ENCODE measurements at places on chromosomes 3 and 15.

DNA sequence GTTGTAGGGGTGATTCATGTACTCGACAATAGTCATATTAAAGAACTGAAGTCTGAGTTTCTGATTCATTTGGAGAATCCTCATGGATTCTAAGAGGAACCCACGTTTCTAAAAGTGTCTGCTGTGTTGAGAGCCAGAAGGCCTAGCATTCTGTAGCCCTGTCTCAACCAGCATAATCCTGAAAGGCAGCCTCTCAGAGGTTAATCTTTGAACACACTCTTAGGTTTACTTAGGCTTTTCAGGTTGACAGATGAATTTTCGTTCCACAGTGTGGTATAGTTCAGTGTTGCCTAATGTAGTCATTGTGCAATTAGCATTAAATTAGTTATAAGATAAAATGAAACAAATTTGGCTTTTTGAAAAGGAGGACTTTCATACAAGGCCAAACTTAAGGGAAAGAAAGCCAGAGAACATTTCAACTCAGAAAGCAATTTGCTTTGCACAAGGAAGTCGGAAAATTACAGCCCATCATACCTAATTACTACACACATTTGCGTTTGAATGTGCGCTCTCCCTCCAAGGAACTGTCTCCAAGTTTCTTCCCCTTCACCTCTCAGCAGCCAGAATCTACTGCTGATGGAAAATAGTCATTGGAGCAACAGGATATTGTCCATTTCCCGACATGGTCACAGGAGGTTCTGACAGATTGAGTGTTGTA, 42.0 kb downstream of the AGBL1 start:
- DNase-seq, result no peak

DNA sequence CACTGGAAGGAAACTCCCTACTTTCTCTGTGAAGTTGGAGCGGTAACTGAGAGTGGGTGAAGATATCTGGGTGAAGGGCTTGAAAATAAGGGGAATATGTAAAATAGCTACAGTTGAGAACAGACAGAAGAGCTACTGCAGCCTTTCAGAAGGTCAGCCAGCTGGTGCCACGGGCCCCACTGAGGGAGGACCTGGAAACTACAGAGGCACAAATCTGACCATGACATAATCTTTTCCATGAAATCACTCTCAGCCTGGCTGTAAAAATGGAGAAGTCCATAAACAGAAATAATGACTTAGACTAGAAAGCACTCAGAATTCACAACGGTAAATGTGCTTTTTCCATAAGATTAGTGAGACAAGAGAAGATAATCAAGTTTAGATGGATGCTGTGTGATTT, 46.4 kb downstream of the ST3GAL6 start:
- no peak for DNase-seq

- no peak for DNase-seq
These were observed 115.8 kb upstream of the FLNB start for GRCh38 chr3:57892423-57892822.

DNA sequence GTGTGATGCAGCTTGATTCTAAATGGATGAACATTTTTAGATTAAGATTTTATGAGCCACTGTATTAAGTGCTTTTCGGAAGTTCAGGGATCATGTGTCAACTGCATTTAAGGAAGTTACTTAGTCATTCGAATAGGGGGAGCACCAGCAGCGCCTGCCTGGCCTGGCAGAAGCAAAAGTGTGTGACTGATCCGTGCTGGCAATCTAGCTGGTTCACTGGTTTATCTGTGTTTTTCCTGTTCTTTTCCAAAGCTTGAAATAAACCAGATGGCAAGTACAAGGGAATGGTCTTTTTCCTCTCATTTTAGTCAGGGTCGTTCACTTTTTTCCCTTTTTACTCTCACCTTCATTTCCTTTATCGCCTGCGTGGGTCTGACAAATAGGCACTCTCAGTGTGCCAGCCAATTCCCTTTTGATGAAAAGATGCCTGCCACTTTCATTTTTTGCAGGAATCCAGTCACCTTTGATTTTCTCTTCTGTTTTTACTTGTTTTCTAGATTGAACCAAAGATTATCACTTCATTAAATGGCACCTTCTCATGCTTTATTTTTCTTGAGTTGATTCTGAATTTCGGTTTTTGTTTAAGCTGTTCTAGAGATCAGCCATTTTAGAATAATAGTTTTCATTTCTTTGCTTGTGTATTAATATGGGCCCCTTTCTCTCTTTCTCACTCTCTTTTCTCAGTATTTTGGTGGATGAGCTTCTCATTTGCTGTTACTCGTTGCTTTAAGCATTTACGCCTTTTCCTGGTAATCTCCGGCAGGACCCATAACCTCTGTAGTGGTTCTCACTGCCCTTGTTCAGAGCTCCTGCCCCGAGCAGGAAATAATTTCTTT, 2.8 kb downstream of the ABHD2 start:
- peak; percentile 81 for DNase-seq

DNA sequence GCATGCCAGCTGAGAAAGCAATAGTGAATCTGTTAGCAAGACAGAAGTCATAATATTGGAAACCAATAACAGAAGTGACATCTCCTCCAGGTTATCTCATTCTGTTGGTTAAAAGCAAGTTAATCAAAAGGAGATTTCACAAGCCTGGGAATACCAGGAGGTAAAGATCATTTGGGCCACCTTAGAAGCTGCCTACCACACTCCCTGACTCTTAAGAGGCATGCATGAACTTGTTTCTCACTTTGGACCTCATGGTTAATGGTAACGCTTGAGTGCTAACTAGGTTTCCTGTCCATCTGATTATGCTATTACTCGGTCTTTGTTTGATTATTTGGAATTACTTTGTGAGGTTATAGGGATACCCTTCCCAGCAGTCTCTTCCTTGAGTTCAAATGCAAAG, 650.8 kb upstream of the SGO1 start:
- no peak for DNase-seq

GRCh38 chr3:95705786-95706418, 1108.5 kb upstream of the EPHA6 start:
- no peak for DNase-seq

DNA sequence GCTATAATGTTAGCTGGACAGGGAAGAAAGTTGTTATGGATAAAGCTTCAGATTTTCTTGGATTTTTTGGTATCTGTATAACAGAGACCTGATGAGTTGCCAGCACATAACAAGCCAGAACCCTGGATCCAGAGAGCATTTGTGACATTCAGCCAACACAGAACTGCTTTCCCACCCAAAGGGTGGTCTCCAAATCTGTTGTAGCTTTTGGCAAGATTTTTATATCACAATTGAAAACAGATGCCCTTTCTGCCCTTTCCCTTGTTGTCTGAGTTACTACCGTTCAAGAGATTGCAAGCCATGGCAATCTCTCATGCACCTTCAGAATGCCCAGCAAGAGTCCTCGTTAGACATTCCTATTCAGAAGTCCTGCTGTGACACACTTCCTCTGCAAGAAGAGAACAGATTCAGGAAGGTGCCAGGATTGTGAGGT, 107.6 kb upstream of the FGF7 start:
- no peak for DNase-seq

DNA sequence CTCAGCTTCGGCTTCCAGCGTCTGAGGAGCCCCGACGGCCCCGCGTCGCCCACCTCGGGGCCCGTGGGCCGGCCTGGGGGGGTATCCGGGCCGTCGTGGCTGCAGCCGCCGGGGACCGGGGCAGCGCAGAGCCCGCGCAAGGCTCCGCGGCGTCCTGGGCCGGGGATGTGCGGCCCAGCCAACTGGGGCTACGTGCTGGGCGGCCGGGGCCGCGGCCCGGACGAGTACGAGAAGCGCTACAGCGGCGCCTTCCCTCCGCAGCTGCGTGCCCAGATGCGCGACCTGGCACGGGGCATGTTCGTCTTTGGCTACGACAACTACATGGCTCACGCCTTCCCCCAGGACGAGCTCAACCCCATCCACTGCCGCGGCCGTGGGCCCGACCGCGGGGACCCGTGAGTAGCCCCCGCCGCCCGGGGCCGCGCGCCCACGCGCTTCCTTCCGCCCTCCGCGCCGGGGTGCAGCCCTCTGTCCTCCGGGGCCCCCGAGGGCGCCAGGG, 462 bp downstream of the EDEM1 start:
- DNase-seq, result peak; percentile 67

DNA sequence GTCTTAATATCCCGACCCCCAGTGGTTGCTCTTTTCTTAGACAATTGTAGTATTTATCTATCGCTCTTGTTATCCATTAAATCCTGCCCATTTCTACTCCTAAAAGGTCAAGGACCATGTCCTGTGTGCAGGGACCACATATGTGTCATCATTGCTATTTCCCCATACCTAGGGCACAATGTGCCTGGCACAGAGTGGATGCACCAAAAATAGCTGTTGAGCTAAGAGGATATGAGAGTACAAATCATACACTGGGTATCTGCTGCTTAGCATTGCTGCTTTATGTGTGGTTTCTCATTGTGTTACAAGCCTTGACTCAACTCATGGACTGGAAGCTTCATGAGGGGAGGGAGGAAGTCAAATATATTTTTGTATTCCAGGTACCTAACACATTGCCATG, 3.4 kb upstream of the MITF start:
- DNase-seq, result no peak

GRCh38 chr3:14477311-14477935, 62.7 kb downstream of the GRIP2 start:
- no peak for DNase-seq

- no peak for DNase-seq
These were observed 15.8 kb downstream of the ABHD17C start for GRCh38 chr15:80710635-80711554.

DNA sequence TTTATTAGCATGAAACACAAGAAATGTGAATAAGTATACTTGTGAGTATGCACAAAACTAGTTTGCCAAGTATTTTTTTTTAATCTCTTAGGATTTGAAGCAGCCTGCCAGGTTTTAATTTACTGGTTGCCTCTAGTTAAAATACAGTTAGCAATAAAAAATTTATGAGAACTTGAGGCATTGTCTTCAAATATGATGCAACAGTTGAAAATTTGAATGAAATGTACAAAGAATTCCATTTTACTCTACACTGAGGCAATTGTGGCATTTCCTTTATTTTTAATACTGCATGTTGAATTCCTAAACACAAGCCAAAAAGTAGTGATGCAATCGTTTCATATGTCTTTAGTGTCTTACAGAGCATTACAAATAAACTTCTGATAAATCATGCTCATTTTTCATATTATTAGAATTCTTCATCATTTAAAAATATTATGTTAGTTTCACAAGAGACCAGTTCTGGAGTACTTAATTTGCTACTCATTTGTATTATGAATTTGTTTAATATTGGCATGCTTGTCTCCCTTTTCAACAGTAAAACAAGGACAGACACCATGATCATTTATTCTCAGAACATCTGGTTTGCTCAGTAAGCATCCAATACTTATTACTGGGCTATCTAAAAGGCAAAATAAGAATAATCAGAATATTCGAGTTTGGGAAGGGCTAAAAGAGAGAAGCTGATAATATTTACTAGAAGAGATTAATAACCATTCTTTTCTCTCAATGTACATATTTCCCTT, 124.8 kb upstream of the PTX3 start:
- peak; percentile 92 for DNase-seq

GRCh38 chr15:97960364-97961066, at the start of gene ARRDC4:
Gene ARRDC4, plus strand, starts transcription at chr15:97960703. Its CDS starts 159 bp downstream, at chr15:97960862.
- DNase-seq, result peak; percentile 100

DNA sequence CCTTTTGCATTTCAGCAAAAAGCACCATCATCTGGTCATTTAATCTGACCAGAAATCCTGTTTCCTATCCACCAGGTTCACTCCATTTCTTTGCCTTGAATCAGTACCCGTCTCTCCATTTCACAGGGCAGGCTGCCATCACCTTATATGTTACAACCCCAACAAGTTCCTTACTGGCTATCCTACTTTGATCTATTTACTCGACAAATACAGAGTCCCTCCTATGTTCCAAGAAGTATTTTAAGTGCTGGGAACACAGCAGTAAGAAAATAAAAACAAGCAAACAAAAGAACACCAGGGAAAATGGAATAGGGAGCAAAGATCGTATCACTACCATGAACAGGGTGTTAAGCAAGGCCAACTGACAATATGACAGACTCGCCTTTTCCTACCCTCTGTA, 295.2 kb upstream of the WNT5A start:
- DNase-seq, result no peak

DNA sequence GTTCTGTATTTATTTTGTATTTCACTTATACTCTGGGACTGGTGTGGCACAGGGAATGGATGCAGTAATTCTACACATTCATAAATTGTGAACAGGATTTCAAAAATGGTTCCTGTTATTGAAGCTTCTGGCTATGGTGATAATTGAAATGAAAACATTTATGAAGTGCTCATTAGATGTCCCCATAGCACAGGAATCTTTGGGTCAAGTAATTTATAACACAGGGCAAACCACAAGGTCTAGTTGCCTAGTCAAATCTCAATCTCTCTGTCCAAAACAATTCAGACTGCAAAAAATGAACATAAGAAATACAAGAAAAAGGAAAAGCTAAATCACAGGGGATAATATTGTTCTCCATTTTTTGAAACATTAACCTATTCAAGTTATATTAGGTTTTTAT, 117.5 kb upstream of the PTPRG start:
- DNase-seq, result no peak

DNA sequence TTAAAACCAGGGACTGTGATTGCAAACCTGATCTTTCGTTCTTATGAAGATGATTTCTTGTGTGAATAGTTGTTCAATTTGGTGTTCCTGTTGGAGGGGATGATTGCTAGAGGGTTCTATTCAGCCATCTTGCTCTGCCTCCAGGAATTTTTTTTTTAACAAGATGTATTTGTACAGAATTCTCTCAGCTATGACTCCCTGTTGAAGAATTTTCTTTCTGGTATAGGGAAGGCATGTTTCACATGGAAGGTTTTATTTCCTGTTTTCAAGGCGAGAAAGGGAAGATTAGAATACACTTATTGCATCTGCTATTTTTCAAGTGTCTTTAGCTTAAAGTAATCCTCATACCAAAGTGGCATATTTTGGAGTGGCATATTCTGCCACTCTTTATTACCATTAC, 5.6 kb upstream of the LRRC34 start:
- peak; percentile 48 for DNase-seq

DNA sequence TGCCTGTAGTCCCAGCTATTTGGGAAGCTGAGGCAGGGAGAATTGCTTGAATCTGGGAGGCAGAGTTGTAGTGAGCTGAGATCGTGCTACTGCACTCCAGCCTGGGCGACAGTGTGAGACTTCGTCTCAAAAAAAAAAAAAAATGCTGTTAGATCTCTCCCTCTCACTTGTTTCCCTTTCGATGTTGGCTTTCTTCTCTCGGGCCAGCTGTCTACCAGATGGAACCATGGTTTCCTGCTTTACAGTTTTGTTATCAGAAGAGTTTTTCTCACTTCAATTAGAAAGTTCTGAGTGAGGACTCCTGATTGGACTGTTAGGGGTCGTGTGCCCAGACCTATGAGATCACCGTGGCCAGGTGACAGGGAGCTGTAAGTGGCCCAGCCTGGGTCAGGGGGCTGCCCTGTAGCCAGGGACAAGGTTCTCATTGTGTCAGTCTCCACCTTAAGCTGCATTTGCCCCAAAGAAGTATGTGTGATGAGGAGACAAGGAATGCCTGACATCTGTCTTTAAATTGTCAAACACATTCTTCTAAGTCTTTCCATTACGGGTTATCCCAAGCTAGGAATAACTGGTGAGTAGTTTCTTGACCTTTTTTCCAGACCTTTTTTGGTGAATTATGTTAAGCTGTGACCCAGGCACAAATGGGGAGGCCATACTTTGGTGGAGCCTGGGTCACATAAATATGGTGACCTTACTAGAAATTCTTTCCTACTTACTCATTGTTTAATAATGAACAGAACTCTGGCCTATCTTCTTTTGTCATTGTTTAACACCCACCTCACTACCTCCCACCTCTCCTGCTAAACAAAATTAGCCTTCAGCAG, 25.2 kb downstream of the SNAPC5 start:
- DNase-seq, result no peak

- no peak for DNase-seq
These were observed 64.8 kb upstream of the THSD4 start for GRCh38 chr15:71050461-71050860.

All from foreskin fibroblast (primary cell).